ENCODE measurements at places on chromosomes 1 and 21. TPM values are rescaled to one million over a fixed set of nuclear protein-coding genes. Genes with fewer than 3 reads are reported as not detected.

Gene LEFTY1
- 1.9 TPM for total RNA-seq

Gene PLA2G2C
- not detected for total RNA-seq

Gene NEXN
- total RNA-seq = 6.7 TPM

Gene SV2A
- total RNA-seq = 0.15 TPM

Gene IGSF3
- 15.6 TPM for total RNA-seq

Gene PATJ
- 4.1 TPM for total RNA-seq

Gene CCDC27
- total RNA-seq = not detected

Gene SPRR1B
- total RNA-seq = not detected

Gene CCDC24
- total RNA-seq = 8.2 TPM

Gene KCNE2
- not detected for total RNA-seq
